ENCODE measurements at places on chromosomes 2 and 18. TPM values are rescaled to one million over a fixed set of nuclear protein-coding genes. Genes with fewer than 3 reads are reported as not detected.

DNA sequence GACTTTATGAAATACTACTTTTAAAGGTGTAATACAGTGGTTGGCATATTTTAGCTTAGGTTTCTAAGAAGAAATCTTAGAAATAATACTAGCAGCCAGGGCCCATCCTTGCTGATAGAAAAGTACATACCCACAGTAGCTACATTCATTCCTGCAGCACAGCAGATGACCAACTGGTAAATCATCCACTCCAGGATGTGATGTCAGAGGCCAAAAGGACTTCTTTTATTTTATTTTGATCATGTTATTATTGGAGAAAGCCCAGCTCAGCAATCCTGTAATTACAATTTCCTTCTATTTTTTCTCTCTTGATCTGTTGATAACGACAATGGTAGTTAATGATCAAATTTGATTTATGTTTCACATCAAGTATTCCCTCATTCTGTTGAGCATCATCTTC lies 18.0 kb upstream of the TTN start:
- DNase-seq, result no peak

DNA sequence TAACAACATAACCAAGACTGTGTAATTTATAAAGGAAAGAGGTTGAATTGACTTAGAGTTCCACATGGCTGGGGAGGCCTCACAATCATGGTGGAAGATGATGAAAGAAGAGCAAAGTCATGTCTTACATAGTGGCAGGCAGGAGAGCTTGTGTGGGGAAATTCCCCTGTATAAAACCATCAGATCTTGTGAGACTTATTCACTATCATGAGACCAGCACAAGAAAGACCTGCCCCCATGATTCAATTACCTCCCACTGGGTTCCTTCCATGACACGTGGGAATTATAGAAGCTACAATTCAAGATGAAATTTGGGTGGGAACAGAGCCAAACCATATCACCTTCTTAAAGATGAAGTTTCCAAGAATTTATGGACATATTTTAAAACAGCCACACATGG lies 2.5 kb upstream of the IL36RN start:
- DNase-seq, result no peak

DNA sequence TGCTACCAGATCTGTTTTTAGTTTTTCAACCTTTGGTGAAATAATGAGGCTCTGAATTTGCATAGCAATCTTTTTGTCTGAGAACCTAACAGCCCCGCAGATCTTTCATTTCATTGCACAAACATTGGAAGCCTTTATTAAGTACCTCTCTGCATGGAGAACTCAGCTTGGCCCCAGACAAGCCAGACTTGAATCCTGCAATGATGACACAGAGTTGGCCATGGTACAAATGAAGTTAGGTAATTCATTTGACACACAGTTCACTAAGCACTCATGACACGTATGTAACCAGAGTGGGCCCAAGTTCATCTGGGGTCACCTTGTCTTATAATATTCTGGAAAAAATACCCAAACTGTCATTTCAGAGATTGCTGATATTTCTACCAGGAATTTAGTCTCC lies 439.1 kb upstream of the ID2 start:
- DNase-seq, result no peak

- no peak for DNase-seq
Observed at GRCh38 chr2:104518256-104518655, 335.7 kb upstream of the POU3F3 start.

- DNase-seq, result no peak
Observed at GRCh38 chr2:227363756-227364155, 15.3 kb downstream of the TM4SF20 start.

DNA sequence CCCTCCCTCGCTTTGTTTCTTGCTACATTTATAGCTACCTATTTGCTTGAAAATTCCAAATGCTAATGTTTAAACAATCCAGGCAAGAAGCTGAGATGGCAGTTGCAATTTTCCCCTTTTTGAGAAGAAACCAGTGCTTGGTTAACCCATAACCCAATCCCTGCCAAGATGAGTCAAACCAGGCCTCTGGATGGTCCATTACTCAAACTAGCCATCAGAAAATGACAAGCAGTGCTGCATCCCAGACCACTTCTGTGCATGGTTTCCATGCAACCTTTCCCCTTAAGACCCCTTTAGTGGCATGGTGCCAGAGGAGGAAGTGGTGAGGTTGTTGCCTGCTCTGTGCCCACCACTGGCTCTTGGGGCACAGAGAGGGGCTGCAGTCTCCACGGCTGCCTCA lies 131.2 kb upstream of the RMP24 start:
- DNase-seq, result no peak

DNA sequence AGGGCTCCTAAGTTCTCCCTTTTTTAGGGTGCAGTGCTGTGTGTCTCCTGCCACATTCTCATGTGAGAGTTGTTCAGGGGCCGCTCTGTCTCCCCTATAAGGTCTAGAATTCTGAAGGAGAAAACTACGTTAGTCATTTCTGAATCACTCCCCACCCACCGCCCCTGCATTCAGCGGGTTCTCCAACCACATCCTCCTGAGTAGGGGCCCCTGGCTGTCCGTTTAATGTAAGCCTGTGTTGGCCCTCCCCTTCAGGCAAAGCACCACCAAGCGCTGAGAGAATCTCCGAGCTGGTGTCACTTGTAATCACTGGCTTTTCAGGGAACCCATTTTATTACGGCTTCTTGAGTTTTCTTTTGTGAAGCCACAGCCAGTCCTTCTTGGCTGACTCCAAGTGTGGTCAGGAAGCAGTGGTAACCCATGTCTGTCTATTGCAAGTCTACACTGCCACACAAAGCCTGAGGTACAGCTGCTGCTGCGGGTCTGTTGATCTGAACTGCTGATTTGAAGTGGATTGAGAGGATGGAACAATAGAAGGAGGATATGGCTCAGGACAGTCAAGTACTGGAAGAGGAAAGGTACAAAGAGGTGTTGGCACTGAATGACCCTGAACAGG lies 16.9 kb downstream of the LCT start:
- no peak for DNase-seq

GRCh38 chr18:32877371-32877770 lies 104.5 kb upstream of the KLHL14 start:
- DNase-seq, result no peak

DNA sequence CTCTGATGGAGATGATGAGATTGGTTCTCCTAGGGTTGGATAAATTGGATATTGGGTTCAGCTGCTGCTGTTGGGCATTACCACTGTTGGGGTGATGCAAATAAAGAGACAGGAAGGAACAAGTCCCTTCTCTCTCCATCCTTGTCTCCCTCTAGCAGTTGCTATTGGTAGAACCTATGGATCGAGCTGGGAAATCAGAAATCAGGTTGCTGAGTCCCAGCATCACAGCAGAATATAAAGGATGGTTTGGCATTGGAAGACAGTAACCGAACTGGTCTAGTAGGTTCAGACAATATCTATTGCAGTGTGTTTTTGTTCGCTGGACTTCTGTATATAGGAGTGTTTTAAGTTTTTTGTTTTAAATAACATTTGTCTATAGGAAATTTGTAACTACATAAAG lies 8.1 kb downstream of the WDR43 start:
- no peak for DNase-seq

The MYL12B gene
- 205 TPM for polyA plus RNA-seq

The ZSWIM2 gene
- polyA plus RNA-seq, result not detected

The SERPINB2 gene
- 0.85 TPM for polyA plus RNA-seq

The DNAH6 gene
- 0.04 TPM for polyA plus RNA-seq
